ENCODE measurements at places on chromosomes 7 and 10. TPM values are rescaled to one million over a fixed set of nuclear protein-coding genes. Genes with fewer than 3 reads are reported as not detected.

The GRM3 gene
- 0.05 TPM for total RNA-seq

The BMPER gene
- 1.0 TPM for total RNA-seq

The VAX1 gene
- not detected for total RNA-seq

The CTAGE8 gene
- 0.52 TPM for total RNA-seq

The GPNMB gene
- 63.4 TPM for total RNA-seq

The THNSL1 gene
- 4.1 TPM for total RNA-seq

The CCM2 gene
- total RNA-seq = 69.3 TPM

The TMEM130 gene
- 0.24 TPM for total RNA-seq

The SAMD9 gene
- total RNA-seq = 49.9 TPM

The MSMB gene
- 1.1 TPM for total RNA-seq

The MYL10 gene
- total RNA-seq = not detected

The CTTNBP2 gene
- total RNA-seq = 0.94 TPM

The ABCA13 gene
- total RNA-seq = 0.76 TPM

The ZNF853 gene
- total RNA-seq = 2.8 TPM

The SPDYE18 gene
- total RNA-seq = 0.57 TPM

The GPC2 gene
- total RNA-seq = 11.2 TPM

- DNase-seq = no peak
Observed at GRCh38 chr10:117139581-117140524, 1.8 kb upstream of the VAX1 start.

- no peak for DNase-seq
Observed at GRCh38 chr7:108063520-108063933, 60.6 kb upstream of the LAMB1 start.

GRCh38 chr10:14425034-14425433 is 94.3 kb upstream of the FRMD4A start:
- DNase-seq = no peak

GRCh38 chr10:58475322-58476277 is 37.1 kb upstream of the BICC1 start:
- DNase-seq = no peak

GRCh38 chr7:114647518-114647917 is 232.9 kb downstream of the FOXP2 start:
- no peak for DNase-seq

- no peak for DNase-seq
Observed at GRCh38 chr7:48004032-48004431, 24.6 kb upstream of the HUS1 start.

DNA sequence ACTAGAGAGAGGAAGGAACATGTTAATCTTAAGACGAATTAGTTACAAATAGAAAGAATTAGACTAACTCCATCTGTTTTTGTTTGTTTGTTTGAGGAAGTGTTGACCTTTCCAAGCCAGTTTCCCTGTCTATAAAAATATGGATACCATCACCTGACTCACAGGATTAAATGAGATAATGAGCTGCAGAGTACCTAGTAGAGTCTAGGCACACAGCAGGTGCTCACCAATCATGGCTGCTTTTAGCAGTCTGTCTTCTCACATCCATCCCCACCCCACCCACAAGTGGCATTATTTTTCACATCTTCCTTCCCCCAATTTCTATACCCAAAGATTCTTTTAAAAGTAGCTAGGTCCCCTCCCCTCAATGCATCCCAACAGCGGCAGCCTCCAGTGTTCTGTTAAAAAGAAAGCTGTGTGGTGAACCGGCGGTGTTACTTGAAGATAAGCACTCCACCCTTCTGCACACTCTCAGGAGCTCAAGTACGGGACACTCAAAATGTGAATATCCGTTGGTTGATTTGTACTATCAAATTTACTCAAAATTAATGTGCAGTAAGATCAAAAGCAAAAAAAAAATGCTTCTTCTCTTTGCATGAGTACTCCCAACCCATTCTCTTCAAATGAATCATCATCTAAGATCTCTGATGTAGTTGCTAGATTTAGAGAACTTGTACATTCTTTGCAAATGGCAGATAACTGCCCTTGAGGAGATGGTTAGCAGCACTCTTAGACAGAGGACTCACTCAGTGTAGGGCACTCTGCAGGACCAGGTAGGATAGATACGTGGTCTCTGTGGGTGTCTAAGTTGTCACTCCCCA is 145.4 kb upstream of the ASAH2 start:
- DNase-seq = no peak

GRCh38 chr7:116576350-116577319 is 51.8 kb downstream of the CAV1 start:
- no peak for DNase-seq

- no peak for DNase-seq
Observed at GRCh38 chr10:117094856-117095255, 43.2 kb downstream of the VAX1 start.

DNA sequence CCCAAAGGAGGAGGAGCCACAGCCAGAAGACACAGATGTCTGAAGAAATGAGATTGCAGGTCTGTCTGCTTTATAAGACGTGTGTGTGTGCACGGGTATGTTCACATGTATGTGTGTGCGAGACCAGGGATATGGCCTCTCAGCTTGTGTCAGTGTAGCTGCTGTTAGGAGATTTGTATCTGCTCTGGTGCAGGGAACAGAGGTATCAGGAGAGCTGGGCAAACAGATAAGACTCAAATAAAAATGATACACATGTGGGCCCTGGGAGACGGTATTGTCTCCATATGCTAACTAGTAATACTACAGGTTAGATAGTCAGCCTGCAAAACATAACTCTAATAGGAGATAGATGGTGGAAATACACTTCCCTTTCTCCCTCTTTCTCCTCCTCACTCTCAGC is 161.0 kb downstream of the PLXNA4 start:
- no peak for DNase-seq

DNA sequence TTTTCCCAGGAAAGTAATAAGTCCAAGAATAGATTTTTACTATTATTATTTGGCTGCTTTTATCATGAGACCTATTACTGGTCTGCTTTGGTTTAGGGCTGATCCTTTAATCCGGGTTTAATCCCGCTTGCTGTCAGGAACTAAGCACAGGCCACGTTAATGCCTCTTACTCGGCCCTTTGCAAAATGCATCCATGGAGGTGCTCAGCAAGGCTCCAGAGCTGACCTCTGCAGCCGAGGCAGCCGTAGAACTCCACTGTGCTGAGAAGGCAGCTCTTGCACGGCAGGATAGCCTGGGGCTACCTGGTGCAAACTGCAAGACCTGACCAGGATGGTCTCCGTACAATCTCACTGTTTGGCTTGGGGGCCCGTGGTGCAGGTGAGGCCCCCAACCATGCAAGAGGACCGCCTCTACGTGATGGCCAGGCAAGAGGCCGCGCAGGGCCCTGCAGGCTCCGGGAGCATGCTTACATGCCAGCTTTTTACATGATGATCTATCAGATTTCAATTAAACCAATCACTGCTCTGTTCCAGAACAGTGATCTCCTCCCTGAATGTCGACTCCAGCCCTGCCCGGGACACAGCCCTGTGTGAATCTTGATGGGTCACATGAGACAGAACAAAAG is 10.4 kb upstream of the CALML3 start:
- DNase-seq = no peak

- DNase-seq = no peak
Observed at GRCh38 chr10:11207560-11207844, 189.8 kb downstream of the CELF2 start.

GRCh38 chr7:5598769-5599371 is 175.2 kb upstream of the TNRC18 start:
- DNase-seq = no peak

- DNase-seq = no peak
Observed at GRCh38 chr7:108529341-108529740, 3.4 kb upstream of the PNPLA8 start.

DNA sequence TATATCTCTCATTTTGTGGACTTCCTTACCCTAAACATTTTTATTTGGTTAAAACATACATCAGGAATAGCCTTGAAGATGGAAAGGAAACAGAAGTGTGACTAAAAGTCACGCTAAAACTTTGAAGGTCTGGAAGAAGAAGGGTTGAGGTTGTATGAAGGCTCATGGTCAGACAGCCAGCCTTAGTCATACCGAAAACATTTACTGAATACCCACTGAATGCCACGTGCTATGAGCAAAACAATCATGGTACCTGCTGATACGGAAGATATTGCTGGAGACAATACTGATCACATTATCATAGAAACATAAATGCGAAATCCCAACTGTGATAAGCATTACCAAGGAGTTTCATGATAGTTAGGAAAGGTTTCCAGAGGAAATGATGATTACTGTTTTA is 64.0 kb downstream of the PDZD8 start:
- no peak for DNase-seq

- DNase-seq = no peak
Observed at GRCh38 chr10:55098452-55098851, 297.4 kb upstream of the PCDH15 start.

DNA sequence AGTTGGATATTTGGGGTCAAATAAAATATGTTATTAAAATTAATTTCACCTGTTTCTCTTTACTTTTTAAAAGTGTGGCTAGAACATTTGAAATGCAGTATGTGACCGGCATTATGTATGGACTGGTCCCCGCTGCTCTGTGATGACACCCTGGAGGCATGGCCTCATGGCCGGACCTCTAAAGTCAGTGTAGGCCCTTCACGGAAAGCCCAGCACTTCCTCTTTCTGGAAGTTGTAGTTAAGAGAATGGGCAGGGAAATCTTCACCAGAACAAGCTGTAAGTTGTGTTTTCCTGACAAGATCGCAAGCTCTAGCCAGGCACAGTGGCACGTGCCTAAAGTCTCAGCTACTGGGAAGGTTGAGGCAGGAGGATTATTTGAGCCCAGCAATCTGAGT is 38.3 kb upstream of the SRGN start:
- DNase-seq = no peak

DNA sequence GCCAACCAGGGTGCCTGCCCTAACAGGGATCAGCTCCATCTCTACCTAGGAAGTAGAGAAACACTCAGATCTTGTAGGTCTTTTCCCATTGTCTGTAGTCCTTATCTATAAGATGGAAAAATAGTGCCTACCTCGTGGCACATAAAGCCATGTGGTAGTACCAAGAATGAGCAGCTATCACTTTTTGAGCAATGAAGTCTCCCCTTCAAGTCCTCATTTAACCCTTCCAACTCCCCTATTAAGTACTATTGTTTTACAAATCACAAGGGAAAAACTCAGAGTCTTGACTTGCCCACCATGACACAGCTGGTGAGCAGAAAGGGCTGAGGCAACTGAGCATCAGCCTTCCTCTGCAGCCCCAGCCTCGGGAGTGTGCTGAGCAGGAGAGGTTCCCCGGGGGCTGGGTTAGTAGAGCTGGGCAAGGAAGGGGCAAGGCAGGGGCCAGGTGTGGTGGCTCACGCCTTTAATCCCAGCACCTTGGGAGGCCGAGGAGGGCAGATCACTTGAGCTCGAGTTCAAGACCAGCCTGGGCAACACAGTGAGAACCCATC is 3.3 kb downstream of the FRAT2 start:
- no peak for DNase-seq

DNA sequence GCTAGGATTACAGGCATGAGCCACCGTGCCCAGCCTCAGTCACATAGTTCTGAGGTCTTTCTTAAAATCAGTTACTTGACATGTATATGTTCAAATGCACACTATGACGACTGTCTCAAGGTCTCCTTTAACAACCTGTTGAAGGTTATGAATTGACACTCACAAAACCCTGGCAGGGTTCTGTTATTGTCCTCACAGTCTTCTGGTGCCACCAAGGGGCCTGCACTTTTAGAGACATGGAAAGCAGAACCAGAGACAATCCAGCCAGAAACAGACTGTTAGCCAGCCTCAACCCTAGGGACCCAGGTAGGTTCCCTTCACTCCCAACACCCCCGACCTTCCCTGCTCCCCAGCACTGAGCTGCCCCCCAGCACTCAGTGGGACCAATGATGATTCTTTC is 26.4 kb downstream of the TEX36 start:
- DNase-seq = no peak

DNA sequence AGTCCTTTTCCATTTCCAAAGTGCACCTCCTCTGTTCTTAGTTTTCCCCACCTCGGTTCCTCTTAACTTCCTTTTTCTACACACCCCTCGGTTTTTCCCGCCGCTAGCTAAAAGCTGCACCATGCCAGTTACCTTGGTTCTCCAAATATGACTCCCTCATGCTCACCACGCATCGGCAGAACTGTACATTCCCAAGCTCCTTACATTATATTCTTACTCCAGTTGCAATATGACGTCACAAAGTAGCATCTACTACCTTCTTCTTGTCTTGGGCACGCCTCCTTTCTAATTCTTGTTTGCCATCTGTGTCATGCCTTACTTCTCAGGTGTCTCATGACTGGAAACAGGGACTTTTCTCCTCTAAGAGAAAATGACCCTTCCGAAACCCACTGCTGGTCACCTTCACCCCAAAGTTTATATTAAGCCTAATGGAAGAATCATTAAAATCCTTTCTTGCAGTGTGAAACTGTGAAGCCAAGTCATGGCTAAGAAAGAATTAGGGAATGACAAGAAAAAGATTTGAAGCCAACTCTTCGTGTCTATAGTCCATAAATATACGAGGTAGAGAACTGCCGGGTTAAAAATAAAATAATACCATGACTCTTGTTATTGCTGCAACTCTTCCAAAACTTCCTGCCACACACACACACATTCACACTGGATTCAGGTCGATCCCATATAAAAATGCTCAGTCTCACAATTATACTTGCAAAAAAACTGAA is 1.7 kb downstream of the ESYT2 start:
- no peak for DNase-seq

GRCh38 chr10:86261941-86262687 is 104.5 kb downstream of the GRID1 start:
- no peak for DNase-seq

DNA sequence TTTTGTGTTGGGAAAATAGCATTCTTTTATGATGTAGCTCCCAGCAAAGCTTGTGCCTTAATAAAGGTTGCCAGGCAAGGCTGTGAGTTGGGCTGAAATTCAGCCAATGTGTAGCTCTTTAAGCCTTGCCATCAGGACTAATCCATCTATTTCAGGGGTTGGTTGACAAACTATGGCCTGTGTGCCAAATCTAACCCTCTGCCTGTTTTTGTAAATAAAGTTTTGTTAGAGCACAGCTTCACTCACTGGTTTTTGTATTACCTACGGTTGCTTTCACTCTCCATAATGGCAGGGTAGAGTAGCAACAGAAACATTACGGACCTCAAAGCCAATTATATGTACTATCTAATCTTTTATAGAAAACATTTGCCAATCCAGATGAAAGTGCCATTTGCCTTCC is 638.1 kb upstream of the POT1 start:
- DNase-seq = no peak

Measured in thymus (tissue), 14 donors.